ENCODE measurements at places on chromosomes 6 and 20.
A peak's percentile ranks its signal among the peaks of the same experiment; 100 is the strongest.

DNA sequence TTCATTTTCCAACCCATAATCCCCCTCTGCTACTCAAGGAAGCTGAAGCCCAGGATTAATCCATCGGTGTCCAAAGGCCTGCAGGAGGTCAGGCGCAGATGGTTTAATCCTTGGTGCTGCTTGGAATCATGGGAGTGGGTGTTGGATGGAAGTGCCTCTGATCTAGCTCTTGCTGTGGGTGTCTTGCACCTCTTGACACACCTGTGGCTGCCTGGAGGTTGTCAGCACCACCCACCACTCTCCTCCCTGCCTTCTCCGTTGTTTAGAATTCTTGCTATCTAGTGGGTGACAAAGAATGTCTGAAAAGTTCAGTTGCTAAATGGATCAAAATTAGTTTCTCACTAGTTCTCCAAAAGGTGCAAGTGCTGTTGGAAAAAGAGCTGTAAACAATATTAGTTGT lies 1074.4 kb upstream of the FLRT3 start:
- peak; percentile 17 for ATAC-seq

GRCh38 chr6:153074761-153075160 lies 56.3 kb downstream of the RGS17 start:
- ATAC-seq = no peak

DNA sequence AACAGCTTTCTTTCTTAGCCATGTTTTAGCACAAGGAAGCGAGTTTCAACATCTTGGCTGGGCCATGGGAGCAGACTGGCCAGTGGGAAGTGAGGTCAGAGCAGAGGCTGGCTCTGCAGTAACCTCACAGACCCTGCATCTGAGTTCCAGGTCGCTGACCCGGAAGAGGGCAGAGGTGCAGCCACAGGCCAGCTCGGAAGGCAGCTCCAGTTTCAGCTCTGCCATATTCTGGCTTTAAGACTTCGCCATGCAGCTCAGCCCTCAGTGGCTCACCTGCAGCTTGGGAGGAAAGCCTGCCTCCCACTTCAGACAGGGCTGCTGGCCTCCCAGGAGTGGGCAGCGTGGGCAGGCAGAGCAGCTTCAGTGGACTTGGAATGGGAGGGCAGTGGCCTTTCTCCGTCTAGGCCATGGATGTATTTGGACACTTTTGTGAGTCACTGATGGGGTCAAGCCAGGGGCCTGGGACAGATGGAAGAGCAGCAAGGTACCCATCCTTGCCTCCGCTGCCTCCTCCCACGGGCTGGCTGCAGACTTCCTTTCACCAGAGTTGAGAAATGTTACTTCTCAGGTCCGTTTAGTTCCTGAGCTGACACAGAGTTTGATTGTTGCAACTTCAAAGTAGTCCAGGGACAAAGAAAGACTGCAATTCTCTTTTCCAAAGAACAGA lies 18.5 kb downstream of the CST8 start:
- no peak for ATAC-seq

GRCh38 chr6:146287691-146288369 lies 255.8 kb upstream of the RAB32 start:
- no peak for ATAC-seq

- ATAC-seq = no peak
Observed at GRCh38 chr6:119096721-119097565, 18.5 kb upstream of the FAM184A start.

DNA sequence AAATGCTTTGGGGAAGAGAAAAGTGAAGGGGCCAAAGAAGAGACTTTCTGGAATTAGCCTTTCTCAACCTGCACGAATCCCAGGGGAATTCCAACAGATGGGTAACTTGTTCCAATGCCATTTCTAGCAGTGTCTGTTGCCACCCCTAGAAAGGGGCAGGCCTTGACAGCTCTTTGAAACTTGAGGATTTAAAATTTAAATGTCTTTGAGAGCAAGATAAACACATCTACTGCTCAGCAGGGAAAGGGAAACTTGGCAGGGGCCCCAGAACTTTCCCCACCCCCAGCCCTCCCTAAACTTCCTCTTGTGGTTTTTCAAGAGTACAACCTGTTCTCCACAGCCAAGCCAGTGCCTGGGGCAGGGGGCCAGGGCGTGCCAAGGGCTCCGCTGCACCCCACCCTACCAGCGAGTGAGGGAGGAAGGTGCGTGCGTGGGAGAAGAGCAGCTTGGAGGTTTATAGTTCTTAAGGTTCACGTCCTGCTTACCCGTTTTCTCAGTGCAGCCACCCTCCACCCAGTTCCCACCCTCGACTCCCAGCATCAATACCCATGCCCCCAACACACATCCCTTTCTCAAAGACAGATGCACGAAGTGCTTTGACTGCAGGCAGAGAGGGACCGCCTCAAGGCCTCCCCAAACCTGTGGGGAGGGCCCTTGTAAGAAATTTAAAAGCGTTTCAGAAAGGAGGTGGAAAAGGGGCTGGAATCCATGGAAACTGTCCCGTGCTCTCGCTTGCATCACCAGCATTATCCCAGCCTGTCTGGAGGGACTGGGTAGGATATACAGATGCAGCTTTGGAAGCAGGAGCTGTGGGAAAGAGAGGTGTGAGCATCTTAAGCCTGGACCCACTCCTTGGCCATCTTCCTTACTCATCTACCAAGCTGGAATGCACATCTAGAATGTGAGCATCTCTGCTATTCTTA lies 4.5 kb upstream of the TAF8 start:
- peak; percentile 37 for ATAC-seq

DNA sequence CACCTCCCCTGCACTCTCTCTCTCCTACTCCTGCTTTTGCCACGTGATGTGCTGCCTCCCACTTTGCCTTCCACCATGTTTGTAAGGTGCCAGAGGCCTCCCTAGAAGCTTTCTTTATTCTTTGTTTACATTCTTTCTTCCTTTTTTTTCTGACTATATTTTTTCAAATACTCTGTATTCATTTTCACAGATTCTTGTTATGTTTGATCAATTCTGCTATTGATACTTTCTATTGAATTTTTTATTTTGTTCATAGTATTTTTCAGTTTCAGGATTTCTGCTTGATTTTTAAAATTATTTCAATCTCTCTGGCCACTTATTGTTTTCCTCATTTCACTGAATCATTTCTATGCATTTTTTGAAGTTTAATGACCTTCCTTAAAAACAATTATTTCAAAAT lies 801.8 kb downstream of the GRIK2 start:
- ATAC-seq = no peak

GRCh38 chr6:85641897-85642773 lies 551 bp downstream of the SYNCRIP start:
- peak; percentile 1 for ATAC-seq

DNA sequence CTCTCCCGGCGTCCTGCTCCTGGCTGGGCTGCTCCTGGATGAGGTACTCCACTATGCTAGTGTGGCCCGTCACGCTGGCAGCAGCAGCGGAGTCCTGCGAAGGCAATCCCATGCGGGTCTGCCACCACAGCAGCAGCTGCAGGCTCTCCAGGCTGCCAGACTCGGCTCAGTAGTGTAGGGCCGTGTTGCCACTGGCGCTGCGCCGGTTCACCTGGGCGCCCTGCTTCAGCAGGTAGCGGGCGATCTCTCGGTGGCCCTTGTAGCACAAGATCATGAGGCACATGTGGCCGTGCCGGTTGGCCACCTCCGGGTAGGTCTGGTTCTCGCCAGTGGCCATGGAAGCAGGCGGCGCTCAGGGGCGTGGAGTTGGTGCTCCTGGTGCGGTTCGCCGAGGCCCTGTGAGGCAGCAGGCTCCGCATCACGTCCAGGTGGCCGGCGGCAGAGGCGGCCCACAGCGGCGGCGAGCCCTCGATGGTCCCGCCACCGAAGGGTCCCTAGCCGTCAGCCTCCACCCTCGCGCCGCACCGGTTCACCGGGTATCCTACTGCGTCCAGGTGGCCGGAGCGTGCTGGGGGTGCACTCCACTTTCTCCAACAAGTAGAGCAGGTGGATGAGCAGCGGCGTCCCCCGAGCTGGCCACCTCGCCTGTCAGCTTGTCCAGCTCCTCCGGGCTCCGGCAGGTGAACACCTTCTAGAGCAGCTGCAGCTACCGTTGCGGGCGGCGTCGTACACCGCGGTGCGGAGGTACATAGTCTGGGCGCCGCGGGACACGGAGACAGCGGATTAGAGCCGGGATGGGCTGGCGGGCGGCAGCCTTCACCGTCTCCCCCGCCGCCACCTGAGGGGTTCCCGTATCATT lies 19.8 kb downstream of the RFPL4B start:
- peak; percentile 5 for ATAC-seq

GRCh38 chr6:45163952-45164766 lies 164.0 kb upstream of the RUNX2 start:
- ATAC-seq = peak; percentile 95

DNA sequence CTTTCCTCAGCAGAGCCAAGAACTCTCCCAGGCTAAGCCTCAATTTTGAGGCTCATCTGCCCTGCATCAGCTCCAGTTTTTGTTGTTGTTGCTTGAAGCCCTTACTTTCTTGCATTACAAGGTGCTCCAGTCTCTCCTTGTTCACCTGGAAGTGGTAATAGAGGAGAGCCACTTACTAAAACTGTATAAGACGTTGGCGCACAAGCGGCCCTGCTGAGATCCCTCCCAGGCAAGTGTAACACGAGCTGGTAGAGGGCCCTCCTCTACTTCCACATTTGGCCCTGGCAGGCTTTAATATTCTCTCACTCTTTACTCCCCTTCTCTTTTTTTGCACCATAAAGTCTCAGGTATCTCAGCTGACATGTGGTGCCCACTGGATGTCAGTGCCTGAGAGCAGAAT lies 19.5 kb downstream of the GCM2 start:
- ATAC-seq = no peak

- no peak for ATAC-seq
Observed at GRCh38 chr6:30053682-30054081, 7.4 kb upstream of the POLR1H start.

DNA sequence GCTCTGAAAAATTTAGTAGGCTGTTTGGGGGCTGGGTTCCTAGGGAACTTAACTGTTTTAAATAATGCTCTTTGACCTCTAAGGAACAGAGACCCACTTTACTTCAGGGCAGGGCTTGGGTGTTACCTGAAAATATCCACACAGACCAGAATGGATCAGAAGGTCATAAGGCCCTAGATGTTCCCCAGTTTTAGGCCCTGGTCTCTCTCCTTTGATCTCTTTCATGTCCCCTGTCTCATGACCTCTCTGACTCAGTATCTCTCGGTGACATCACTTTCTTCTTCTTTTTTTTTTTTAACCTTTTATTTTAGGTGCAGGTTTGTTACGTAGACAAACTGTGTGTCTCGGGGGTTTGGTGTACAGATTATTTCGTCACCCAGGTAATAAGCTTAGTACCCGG lies 272.1 kb upstream of the SGK1 start:
- ATAC-seq = no peak

DNA sequence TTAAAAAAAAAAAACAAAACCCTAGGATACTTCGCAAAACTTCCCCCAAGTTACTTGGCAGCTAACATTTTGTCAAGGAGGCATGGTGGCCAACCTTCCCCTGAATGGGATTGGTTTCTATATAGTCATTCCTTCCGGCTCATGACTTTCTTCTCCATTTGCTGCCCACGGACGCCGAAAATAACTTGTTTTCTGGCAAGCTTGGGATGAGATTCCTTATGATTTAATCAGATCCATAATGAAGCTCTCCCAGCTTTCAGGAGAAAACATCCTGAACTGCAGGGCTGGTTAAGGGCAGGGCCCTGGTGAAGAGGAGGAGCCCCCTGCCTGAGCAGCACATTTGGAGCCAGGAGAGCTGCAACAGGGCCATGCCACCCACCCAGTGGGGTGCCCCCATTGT lies 49.9 kb downstream of the PPP1R16B start:
- ATAC-seq = no peak

DNA sequence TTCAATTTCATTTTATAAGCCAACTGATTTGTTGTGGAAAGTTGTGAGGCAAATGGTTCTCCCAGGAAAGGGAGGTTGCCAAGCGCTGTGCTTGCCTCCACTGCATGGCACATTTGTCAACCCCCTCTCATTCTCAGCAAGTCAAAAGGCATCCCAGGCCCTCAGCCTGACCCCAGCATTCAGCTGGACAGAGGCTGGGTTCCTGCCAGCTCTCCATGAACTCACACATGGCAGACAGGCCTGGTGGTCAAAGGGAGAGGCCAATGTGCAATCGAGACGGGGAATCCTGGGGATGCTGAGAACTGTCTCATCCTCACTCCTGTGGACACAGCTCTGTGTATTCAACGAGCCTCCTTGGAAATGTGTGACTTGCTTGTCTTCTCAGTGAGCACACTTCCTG lies 106.0 kb upstream of the CDH4 start:
- no peak for ATAC-seq

GRCh38 chr6:32087574-32088486 lies 21.3 kb downstream of the TNXB start:
- ATAC-seq = peak; percentile 67

DNA sequence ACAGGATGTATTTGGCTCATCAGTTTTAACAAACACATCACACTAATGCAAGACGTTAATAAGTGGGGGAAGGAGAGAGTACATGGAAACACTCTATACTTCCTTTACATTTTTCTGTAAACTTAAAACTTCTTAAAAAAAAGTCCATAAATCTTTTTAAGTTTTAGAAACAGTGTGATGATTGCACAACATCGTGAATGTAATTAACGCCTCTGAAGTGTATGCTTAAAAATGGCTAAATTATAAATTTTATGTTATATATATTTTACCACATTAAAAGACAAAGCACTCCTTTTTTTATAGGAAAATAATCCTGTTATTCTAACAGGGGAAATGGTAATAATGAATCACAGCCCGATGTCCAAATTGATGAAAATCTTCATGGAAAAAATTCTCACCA lies 144.1 kb upstream of the RUNX2 start:
- ATAC-seq = no peak

DNA sequence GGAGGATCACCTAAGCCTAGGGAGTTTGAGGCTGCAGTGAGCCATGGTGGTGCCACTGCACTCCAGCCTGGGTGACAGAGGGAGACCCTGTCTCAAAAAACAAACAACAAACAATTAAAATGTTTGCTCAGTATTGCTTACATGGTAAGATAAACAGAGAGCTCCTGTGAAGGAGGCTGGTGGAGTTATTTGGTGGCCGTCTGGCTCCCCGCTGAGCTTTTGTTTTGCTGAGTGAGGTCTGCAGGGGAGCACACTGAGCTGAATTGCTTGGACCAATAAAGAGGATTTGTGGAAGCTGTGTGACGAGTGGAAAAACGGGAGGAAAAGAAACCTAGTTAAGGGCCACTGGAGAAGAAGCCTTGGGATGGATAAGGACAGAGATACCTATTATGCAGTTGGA lies 41.1 kb upstream of the BMP6 start:
- no peak for ATAC-seq

All from stimulated activated memory B cell treated with anti-CD40 and anti-IgM and Interleukin-4, amounts not matched to agents 10 μg/mL and 1 μg/mL and 100 μg/mL, for 72 hours (primary cell).